Activated CD4-positive, alpha-beta T cell treated with anti-CD3 and anti-CD28 coated beads, Interleukin-2, amount 10 ng/mL, durations not matched to agents 7 days and 5 days (primary cell): ENCODE measurements at places on chromosomes 1 and 21. TPM values are rescaled to one million over a fixed set of nuclear protein-coding genes. Genes with fewer than 3 reads are reported as not detected.

Gene IFI16
- total RNA-seq = 300 TPM

Gene NMNAT2
- not detected for total RNA-seq

Gene SH3BGR
- 0.89 TPM for total RNA-seq

Gene ILDR2
- 6.8 TPM for total RNA-seq

Gene CSF3R
- total RNA-seq = 0.29 TPM

Gene CACNA1S
- total RNA-seq = not detected
